COR-L47 (cell line): ENCODE measurements at places on chromosomes 3 and 15.

- DNase-seq = no peak
These were observed 458.8 kb upstream of the SEMA6D start for GRCh38 chr15:47258521-47258920.

DNA sequence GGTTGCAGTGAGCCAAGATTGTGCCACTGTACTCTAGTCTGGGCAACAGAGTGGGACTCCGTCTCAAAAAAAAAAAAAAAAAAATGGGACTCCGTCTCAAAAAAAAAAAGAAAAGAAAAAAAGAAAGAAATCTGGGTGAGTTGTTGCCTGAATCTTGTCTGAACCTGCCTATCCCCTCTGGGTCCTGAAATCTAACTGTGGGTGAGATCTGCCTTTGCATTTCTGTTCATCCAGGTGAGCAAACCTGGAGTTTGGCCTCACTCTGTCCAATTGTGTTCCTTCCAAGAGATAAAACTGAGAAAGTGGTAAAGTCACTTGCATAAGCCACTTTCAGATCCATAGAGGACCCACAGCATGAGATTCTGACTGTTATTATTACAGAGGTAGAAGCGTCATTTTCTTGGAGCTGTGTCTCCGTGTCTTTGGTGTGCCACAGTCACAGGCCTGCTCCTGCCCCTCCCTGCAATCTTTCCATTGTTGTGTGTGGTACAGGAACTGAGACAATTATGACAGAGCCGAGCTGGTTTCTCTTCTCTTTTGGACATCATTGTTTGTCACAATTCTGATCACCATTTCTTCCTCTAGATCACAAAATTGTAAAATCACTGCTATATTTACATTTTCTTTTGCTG, 235.9 kb downstream of the LPP start:
- no peak for DNase-seq

GRCh38 chr3:195892105-195893043, 16.0 kb downstream of the TNK2 start:
- peak; percentile 85 for DNase-seq

- DNase-seq = peak; percentile 3
These were observed at the start of gene SUSD5 for GRCh38 chr3:33218446-33219174. Gene SUSD5 (minus strand): TSS chr3:33218810. CDS start chr3:33218797, 13 bp downstream.
